Stimulated activated CD4-positive, alpha-beta T cell treated with anti-CD3 and anti-CD28 coated beads, Interleukin-1b, Interleukin-23, amount 100 ng/mL, for 24 hours (primary cell): ENCODE measurements at places on chromosomes 7 and 10.

DNA sequence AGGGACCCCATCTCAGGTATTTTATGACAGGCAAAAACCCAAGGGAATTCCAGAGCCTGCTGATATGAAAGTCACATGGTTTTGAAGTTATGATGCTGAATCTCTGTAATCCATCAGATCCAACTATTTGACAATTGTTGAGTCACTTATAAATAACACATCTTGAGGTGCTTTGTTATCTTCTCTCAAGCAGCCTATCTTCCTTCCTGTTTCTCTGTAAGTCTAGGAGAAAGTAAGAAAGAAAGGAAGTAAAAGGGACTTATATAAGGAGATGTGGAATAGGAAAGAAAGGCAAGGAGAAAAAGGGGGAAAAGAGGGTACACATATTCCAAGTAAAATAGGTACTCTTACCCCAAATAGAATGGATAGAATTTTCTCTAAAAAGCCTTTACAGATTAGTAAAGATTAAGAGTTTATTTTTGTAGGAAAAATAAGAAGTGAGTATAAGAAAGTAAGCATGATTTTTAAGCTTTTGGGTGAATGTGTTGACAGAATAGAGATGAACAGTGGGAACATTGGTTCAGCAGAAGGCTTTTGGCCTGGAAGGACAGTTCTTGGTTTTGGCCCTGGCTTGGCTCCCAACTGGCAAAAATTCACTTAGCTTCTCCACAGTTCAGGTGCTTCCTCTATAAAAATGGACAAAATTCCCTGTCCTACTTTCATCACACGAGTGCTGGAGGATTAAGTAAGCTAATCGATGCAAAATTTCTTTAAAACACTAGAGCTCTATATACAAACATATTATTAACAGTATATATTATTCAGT is 39.6 kb upstream of the ANK3 start:
- DNase-seq = no peak

DNA sequence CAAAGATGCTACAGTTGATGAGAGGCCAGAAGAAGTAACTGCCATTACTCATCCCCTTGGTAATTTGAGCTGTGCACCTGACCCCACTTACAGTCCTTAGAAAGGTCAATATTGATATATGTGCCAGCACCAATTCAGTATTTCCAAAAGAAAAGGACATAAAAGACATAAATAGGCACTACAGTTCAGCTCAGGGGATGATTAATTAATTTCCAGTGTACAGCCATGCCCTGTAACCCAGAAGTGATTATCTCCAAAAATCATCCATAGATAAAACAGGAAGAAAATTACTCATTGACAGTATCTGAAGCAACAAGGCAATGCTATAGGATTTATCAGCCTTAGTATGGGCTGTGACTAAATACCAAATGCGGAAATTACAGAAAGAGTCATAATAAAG is 82.4 kb downstream of the PHYHIPL start:
- DNase-seq = no peak

GRCh38 chr7:34357068-34357467 is 300.9 kb upstream of the NPSR1 start:
- no peak for DNase-seq

- DNase-seq = peak; percentile 48
Measured at GRCh38 chr10:102644066-102644645, at the start of gene TRIM8. TRIM8 (plus strand) TSS chr10:102644479; CDS start chr10:102644618, 139 bp downstream.

DNA sequence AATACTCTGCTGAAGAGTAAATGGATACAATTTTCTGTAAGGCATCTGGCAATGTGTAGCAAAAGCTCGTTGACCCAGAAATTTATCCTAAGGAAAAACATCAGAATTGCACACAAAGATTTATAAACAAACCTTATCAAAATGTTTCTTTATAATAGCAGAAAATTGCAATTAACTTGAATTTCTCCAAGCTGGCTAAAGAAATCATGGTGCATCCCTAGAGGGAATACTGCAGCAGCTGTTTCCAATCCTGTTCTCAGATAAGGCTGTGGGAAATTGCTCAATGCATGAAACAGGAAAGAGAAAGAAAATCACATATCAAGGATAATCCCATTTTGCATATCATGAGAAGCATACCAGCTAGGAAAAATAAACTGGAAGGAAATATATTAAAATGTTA is 18.7 kb downstream of the TACR2 start:
- DNase-seq = no peak

DNA sequence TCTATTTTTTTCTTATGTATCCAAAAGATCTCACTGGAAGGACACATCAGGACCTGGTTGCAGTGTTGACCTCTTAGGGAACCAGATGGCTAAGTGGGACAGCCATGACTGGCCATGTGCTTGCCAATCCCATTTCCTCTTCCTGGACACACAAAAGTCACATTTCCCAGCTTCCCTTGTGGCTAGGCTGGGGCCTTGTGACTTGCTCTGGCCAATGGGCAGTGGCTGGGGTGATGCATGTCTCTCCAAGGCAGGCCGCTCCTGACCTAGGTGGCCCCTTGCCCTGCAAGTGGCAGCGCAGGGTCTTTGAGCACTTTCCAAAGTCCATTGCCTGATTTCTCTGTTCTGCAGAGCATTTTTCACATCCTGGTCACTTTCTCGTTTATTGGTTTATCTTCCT is 41.7 kb upstream of the HSPA12A start:
- no peak for DNase-seq

- DNase-seq = no peak
Measured at GRCh38 chr7:120617275-120617674, 240.7 kb downstream of the TSPAN12 start.

GRCh38 chr7:134703241-134703594 is 56.6 kb downstream of the BPGM start:
- no peak for DNase-seq

- DNase-seq = no peak
Measured at GRCh38 chr7:67764289-67764688, 767.7 kb downstream of the TYW1 start.

DNA sequence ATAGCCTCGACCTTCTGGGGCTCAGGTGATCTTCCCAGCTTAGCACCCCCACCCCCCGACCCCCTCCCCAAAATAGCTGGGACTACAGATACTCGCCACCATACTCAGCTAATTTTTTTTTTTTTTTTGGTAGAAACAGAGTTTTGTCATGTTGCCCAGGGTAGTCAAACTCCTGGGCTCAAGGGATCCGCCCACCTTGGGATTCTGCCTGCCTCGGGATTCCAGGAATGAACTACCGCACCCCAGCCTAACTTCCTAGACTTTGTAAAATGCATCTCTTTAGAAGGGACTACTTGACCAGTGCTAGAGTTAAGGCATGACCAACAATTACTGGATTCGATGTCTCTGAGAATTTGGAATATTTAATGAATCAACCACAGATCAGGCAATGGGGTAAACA is 85.9 kb downstream of the MDFIC start:
- no peak for DNase-seq

DNA sequence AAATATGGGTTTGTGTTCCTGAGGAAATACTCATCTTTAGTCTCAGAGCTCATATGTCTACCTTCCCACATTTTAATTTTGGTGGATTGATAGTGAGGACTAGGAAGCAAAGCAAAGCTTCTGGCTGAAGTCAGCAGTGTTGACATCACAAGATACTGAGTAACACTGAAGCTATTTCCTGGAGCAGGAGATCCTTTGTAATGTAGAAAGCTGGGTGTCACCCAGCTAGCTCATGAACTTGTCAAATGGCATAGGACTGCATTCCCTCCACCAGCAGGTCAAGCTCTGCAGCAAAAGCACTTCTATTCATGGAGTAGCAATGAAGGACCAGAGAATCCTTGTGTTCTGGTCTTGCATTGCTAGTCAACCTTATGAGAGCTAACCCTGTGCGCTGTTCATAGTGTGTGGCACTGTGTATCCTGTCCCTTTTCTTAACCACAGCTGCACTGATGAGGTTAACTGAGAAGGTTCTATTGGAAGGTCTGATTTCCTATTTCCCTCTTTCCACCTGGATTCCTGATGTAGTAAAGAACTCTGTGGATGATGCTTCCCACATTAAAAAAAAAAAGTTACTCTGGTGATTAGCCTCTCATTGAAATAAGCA is 94.8 kb upstream of the ZNF804B start:
- DNase-seq = no peak

- DNase-seq = no peak
Measured at GRCh38 chr10:18203471-18203870, 63.2 kb downstream of the CACNB2 start.

DNA sequence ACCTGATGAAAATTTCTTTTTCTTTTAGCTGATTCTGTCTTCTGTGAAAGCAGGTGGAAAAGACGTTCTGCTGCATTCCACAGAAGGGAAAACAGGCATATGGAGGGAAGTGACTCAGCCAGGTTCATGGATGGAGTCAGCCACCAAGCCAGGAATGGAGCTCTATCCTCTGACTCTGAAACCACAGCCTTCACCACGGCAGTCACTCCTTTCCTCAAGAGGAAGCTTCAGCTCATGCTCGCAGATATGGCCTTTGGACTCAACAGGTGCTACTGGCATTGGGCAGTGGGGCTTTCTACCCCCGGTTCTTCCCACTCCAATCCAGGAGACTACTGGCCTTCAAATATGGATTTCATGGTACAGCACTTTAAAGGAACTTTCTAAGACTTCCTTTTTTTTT is 11.5 kb upstream of the PLAU start:
- no peak for DNase-seq

GRCh38 chr7:100127866-100128636 is 1.3 kb downstream of the MBLAC1 start:
- DNase-seq = no peak

DNA sequence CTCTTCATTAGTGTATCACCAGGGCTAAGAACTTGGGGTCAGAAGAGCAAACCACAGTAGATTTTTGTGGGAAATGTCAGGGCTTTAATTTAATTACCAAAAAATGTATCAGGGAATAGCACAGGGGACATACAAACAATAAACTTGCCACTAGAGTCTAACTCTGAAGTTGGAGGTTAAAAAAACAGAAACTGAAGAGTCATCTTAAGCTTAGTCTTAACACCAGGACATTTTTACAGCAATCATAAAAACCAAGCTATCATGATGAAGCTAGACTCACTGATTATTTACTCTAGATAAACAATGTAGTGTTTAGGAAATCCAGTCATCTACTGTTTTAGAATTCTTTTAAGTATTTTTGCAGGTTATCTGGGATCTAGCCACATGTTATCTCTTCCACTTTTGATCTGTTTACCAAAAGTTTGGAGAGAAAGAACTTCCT is 48.4 kb upstream of the GLI3 start:
- no peak for DNase-seq

DNA sequence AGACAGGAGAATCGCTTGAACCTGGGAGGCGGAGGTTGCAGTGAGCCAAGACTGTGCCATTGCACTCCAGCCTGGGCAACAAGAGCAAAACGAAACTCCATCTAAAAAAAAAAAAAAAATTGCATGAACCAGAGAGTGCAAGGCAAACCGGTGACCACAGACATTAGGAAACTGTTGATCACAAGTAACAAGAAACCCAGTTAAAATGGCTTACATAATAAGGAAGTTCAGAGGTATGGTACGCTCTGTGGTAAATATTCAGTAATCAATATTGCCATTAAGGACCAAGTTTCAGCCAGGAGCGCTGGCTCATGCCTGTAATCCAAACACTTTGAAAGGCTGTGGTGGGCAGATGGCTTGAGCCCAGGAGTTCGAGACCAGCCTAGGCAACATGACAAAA is 9.2 kb upstream of the NT5C2 start:
- DNase-seq = no peak

DNA sequence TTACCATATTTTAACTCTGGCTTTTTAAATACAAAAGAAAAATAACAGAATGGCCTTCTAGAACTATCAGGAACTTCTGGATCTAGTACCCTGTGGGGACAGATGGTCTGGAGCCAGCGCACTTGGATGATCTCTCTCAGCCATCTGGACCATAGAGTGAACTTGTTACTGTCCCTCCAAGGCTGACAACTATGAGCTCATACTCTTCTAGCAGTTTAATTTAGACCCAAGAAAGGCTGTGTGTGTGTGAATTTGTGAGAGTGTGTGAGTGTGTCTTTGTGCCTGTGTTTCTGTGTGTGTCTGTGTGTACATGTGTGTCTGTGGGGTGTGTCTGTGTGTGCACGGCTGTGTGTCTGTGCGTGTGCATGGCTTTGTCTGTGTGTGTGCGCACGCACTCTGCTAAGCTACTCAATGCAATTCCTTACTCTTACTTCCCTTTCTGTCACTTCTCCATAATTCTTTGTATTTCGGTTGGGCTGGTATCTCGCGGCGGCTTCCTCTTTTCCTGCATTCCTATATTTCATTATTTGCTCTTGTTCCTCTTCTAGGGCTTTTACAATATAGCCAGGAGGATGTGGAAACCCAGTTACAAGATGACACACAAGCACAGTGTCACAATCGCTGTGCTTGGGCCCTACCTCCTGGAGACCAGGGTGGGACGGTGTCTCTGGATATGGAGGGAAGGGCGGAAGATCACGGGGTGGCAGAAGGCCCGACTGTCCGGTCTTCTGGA is 51.9 kb downstream of the IKZF1 start:
- no peak for DNase-seq

- DNase-seq = no peak
Measured at GRCh38 chr7:111240371-111240770, 149.4 kb downstream of the LRRN3 start.

- DNase-seq = no peak
Measured at GRCh38 chr10:79266084-79266483, 81.2 kb upstream of the PPIF start.

- DNase-seq = no peak
Measured at GRCh38 chr7:34224281-34224680, 318.9 kb downstream of the BMPER start.

- DNase-seq = no peak
Measured at GRCh38 chr10:58044072-58044471, 223.6 kb downstream of the IPMK start.

DNA sequence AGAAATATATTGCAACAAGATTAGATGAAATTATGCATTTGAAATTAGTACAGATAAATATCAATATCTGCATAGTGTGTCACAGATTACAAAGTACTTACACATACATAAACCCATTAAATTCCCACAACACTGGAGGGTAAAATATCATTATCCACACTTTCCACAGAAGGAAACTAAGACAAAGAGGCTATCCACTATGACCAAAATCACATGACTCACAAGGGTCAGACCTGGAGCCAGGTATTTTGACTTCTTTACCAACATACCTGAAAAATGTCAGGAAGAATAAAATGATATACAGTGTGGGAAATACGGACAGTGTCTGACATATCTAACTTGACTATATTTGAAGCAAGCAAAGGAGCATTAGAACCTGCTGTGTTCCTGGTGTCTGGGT is 34.1 kb downstream of the HYCC1 start:
- no peak for DNase-seq
